WTC11 (cell line): ENCODE measurements at places on chromosomes 13 and 19. TPM values are rescaled to one million over a fixed set of nuclear protein-coding genes. Genes with fewer than 3 reads are reported as not detected.

Gene TUBA3C
- total RNA-seq, result not detected in 3 replicates

DNA sequence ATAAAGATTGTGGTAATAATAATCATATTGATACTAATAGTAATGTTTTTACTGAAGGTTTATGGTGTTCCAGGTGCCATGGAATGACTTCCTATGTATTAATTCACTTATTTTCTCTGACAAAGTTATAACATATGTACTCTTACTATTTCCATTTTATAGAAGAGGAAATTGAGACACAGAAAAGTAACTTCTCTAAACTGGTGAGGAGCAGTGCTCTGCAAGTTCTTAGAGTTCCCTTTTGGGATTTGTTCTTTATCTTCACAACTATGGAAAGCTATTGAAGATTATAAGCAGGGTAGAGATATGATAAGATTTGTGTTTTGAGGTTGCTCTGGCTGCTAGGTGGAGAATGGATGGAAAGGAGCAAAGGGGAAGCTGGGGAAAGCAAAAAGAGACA, 83.9 kb upstream of the OLFM4 start:
- no peak for DNase-seq

- DNase-seq, result no peak
Observed at GRCh38 chr19:7740682-7741054, 6.7 kb downstream of the CD209 start.

- DNase-seq, result no peak
Observed at GRCh38 chr19:3274245-3274941, 49.9 kb downstream of the CELF5 start.

GRCh38 chr19:54209811-54210494, 9.3 kb downstream of the RPS9 start:
- no peak for DNase-seq

DNA sequence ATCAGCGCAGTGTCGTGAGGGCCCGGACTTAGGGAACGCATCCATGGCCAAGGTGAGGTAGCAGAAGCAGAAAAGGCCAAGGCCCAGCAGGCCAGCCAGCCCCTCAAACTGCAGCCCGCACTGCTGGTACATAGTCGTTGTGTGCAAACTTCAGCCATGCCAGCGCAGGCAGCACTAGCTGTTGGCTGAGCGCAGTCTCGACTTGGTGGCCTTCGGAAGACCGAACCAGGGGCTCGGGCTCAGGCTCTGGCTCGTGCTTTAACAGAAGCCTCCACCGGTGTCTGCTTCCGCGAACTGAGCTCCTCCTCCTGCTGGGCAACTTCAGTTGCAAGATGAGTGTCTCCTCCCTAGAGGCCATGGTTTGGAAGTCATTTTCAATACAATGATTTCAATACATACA, 157.5 kb downstream of the DNAJC15 start:
- DNase-seq, result no peak
